ENCODE measurements at places on chromosomes 4 and X.

DNA sequence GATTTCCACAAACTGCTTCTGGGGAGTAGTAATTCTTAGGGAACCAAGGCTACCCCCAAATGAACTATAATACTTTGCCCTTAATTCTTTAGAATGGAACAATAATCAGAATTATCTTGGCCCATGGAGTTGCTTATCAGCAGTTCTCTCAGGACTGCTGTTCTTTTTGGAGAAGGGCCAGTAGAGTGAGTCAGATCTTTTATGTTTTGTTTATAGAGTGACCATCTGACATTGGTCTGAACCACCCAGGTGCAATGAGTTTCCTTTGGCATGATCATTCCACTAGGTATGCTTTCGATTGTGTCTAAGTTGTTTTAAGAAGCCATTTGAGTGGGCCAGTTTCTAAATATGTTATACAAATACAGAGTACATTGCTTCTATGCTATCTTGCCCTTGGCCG lies 31.8 kb downstream of the PRRG1 start:
- DNase-seq = no peak

DNA sequence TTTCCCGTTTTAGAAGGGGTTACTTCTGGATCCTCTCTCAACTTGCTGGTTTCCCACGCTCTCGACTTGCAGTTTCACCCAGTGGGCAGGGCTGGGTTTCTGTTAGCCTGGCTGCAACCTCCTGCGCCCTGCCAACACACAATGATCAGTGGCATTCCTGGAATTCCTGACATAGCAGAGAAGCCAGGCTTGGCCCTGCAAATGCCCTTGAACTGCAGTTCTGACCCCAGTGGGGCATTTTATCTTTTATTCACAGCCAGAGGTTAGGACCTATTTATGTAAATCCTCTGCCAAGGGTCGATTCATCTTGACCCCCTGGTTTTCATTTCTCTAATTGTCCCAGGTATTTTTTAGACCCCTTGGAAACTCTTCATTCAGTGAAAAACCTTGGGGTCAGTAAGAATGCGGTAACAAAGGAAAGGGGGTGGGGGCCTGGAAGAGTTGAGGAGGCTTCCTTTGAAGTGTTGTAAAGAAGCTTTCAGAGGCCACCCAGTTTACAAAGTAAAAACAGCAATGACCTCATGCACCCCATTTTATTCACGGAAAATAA lies 217.6 kb downstream of the ZNF674 start:
- DNase-seq = no peak

DNA sequence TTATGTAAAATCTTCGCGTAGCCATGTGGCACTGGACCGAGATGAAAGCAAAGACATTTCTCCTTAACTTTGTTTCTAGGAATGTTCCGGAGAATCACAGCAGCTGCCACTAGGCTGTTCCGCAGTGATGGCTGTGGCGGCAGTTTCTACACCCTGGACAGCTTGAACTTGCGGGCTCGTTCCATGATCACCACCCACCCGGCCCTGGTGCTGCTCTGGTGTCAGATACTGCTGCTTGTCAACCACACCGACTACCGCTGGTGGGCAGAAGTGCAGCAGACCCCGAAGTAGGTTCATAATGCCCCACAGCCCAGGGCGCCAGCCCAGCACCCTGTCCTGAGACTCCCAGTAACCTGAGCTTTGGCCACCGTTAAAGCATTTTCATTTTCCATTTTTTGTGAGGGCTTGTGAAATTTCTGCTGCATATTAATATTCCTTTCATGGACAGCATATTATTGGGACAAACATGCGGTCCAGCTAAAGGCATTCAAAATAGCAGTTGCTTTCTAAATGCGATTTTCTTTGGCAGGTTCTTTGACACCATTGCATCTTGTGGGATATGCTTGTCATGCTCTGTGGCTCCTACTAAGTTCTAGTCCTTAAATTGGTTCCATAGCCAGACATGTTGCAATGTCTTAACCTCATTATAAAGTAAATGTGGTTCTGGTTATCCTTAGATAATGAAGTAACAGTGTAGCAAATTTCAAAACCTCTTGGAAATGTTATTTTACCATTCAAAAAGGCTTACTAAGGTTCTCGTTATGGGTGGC lies 49.1 kb upstream of the MSANTD1 start:
- DNase-seq = no peak

DNA sequence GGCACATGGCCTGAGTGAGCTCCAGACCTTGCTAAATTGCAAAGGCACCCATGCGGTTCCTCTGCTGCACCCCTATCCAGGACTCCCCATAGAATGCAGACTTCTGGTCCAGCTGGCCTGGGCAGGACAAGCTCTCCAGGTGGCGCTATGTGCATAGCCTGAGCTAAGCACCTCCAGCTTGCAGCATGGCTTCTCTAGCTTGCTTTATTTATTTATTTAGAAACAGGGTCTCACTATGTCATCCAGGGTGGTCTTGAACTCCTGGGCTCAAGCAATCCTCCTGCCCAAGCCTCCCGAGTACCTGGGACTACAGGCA lies 5.5 kb upstream of the WFS1 start:
- DNase-seq = no peak

GRCh38 chr4:28241021-28241420 lies 1380.4 kb downstream of the STIM2 start:
- no peak for DNase-seq

DNA sequence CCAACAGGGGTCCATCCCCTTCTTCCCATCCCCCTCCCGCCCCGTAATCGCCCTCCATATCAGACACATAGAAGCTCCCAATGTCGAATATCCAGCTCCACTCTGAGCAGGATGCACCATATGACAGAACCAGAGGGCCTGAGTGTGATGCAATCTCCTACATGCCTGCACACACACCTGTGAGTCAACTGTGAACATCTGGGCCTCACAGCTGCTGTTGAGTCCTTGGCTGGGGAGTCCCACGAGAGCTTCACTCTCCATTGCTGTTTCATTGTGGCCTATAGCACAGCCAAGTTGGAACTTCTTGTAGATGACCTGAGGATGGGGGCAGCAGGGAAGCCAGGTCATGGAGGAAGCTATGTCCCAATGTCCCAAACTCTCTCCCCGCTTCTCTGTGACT lies 8.2 kb downstream of the SLC38A5 start:
- no peak for DNase-seq

DNA sequence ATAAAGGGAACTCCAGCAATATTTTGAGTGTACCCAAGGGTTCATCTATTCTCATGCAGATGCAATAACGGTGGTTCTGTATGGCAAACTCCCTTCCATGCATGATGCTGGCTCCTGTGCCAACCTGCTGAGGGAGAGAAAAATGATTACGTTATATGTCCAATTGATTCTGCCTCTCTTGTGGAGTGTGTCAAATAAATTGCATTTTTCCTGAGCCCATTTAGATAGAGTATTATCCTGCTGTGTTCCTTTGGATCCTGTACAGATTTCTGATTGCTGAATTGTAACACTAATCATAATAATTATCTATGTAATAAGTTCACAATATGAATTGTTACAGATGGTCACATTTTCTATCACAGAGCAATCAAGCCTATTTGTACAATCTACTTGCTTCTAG lies 821.7 kb downstream of the C4orf33 start:
- no peak for DNase-seq

DNA sequence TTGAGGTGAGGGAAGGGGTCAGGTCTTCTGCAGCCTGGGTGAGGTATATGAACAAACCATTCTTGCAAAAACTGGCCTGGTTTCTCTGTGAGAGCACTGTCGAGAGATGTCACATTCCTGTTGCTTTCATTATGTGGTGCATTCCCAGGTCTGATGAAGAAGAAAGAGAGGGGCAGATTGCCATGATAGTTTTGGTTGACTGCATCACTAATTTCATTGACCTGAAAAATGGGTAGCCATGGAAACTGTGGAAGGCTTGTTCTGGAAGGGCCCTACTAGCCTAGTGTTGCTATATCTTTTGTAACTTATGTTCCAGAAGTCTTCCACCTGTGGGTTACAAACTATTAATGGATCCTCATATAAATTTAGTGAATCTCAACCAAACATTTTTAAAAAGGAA lies 32.9 kb upstream of the CYBB start:
- DNase-seq = no peak

DNA sequence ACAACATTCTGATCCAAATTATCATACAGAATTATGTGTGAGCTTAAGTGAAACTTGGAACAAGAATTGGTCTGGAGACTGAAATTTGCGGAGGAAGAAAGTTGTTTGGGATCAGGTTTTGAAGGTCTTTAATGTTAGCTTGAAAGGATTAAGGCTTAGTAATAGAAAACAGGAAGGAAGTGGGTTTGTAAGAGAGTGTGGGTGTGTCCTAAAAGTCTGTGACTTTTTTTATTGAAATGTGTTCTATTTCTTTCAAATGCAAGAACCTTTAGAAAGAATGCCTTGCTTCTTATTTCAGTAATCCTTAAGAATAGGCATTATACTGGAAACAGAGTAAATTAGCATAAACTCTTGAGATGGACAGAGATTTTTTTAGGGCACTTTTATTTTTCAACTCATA lies 198.0 kb downstream of the GALNTL6 start:
- DNase-seq = no peak

DNA sequence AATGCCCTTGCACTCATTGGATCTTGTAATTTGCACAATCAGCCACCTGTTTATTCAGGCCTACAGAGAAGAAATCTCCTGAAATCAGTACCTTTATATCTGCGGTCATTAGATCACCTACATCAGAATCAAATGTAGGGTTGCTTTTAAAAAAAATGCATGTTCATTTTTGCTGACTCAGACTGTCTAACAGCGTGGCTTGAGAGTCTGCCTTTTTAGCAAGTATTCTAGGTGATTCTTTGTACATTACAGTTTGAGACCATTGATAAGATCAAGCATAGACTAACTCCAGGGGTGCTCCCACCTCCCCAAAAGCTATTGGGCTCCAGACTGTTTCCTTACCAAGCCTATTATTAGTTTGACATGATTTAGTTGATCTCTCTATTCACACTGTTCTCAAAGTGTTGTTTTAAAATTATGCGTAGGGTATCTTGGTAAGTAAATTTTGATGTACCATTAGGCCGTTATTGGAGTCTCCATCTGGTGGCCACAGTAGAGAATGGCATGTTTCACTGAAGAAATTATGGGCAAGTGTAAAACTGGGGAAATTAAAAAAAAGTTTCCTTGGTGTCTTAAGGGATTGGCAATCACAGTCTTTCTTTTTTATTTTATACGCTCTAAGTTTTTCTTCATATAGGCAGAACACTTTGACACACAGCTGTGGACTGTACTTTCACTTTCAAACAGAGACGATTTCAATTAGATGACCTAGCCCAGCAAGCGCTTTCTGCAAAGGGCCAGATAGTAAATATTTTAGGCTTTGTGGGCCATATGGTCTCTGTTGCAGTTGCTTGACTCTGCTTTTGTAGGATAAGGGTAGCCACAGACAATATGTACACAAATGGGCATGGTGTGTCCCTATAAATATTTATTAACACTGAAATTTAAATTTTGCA lies 33.7 kb upstream of the MSL3 start:
- no peak for DNase-seq

- DNase-seq = no peak
These were observed 2414.2 kb downstream of the PCDH7 start for GRCh38 chr4:33134366-33134765.

DNA sequence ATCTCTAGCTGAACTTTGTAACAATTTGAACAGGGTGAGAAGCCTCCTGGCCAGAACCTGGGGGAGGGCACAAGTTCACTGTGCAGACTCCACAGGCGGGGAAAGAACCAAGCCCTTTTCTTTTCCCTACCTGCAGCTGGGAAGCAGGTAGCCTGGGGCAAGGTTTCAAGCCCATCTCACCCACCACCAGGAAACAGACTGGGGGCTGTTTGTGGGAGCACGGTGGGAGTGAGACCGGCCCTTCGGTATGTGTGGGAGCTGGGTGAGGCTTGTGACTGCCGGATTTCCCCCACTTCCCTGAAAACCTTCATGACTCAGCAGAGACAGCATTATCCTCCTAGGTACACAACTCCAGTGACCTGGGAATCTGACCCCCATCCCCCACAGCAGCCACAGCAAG lies 211.7 kb downstream of the ZNF674 start:
- no peak for DNase-seq

DNA sequence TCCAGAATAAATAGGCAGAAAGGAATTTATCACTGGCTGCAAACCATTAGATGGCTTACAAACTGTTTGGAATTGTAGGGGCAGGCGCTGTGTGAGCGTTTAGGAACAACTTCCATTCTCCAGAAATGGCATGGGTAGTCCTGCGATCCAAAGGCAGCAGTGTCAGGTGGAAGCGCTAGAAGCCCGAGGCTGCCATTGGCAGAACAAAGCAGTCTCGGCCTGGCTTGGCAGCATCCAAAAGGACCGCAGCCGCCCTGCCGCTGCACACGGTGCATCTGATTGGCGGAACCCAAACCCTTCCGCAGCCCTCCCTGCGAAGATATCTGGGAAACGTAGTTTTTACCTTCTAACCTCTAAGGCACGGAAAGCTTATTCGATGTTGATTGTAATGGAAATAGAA lies 23.6 kb upstream of the YTHDC1 start:
- DNase-seq = no peak

DNA sequence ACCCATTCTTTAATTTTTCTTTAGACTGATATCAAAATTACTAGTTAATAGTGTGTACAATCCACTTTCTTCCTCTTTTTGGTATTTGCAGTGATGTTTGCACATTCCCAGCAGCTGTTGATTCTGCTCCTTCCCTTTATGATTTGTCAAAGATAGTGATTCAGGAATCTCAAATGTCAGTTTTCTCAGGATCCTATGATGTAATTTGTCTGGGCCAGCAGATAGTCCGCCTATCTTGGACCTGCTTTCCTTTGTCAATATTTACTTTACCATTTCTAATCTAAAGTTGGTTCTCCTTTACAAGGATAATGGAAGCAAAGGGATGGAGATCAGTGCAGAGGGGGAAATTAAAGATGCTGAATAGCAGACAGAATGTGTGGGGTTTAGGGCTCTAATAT lies 122.1 kb downstream of the REELD1 start:
- no peak for DNase-seq

DNA sequence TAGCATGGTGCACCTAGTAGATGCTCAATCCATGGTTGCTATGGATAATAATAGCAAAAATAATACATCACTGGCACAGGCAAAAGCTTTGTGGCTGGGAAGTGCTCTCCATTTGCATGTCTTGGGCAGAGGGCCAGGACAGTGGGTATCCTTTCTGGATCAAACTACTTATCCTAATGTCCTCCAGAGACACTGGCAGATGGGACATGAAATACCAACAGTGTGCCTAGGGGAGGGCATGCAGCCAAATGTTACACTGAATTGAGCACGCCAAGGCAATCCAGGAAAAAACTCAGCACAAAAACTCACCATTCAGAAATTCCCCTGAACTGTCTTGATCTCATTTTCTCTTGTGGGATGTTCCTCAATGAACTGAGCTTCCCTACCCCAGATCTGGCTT lies 98.6 kb upstream of the SCML1 start:
- DNase-seq = no peak

DNA sequence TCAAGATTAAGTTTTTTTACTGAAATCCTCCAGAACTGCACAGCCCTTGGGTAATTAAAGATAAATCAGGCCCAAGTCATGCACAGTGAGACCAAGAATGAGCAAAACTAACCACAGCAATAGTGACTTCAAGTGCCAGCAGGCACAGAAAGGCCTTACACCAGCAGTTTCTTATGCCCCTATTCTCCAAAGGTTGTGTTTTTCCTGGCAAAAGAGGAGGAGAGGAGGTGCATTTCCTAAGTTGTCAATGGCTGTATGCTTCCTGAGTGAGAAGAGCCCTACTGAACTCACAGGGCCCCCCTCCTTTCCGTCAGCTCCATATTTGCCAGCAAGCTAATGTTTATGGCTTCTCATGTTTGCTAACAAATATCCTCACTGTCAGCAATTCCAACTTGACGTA lies 418.7 kb upstream of the INTU start:
- DNase-seq = no peak
